ENCODE measurements at places on chromosomes 4 and X.

- no peak for DNase-seq
These were observed 127.3 kb upstream of the CPEB2 start for GRCh38 chr4:14874990-14875389.

DNA sequence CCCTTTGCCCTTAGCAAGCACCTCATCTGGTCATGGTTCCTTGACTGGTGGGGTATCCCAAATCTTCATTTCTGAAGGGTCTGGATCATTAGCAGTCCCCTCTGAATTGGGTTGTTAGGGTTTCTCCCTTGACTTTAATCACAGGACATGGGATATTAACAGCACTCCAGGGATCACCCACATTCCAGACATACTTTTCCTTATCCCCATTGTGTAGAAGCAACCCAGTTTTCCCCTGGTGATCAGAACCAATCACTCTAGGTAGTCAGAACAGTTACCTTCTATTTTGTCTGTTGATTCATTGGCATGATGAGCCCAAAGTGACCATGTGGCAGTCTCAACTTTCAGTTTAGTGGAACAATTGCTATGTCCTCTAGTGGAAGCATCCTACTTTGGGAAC is 29.1 kb upstream of the GRSF1 start:
- DNase-seq: no peak

DNA sequence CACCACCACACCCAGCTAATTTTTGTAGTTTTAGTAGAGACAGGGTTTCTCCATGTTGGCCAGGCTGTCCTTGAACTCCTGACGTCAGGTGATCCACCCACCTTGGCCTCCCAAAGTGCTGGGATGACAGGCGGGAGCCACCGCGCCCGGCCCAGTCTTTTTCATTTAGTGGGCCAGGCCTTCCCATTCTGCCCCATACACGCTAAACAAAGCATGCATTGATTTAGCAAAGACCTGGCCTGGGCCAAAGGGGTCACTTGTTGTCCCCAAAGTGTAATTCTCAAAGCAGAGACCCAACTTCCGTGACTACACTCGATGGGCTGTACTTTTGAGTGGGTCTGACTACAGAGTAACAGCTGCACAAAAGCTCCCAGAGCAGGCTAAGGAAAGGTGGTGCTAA is 29.2 kb downstream of the CNGA2 start:
- no peak for DNase-seq

DNA sequence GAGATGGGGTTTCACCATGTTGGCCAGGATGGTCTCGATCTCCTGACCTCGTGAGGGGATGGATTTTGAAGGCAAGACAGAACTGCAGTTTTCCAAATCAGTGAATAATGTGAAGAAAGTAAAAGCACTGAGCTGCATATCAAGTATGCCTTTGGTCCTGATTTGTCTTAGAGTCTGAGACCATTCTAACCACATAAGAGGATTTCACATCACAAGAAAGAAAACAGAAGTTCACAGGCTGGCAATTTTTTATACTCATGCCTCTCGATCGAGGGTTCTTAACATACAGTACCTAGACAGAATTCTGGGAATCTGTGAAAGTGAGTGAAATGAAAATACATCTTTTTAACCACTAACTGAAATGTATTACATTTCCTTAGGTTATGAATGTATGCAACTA is 23.3 kb downstream of the CHIC2 start:
- DNase-seq: no peak

GRCh38 chr4:102451266-102451665 is 49.9 kb upstream of the NFKB1 start:
- no peak for DNase-seq

DNA sequence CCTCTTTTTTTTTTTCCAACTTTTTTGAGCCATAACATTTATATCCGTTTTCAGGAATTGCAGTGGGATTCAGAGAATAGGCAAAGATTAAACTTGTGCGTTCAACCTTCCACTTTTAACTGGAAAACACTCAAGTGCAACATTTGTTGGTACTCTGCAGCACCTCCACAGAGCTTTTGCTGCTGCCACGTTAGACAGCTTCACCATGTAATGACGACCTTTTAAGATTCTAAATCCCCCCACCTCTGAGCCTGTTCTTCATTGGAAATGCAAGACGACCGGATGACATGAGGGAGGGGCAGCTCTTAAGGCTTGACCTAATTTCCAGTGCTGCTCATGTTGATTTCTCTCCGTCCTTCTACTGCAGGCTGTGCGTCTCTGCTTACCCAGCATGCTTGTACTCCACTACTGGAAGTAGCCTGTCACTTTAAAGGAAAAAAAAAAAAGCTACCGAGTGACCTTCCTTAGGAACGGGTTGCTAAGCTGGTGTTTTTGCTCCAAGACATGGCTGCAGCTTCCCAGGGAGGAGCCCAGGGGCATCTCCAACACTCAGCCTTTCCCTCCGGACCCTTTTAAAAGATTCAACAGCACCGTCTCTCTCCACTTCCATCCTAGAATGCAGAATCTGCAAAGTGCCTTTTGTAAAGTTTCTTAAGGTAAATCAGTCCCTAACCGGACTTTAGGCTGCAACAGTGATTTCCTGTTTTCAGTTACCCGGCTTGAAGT is at the start of gene CC2D2A:
CC2D2A (plus strand) TSS at position 481 of the 726 bp plus-strand sequence. CDS start 6,051 bp downstream, outside the sequence.
- DNase-seq: no peak
